ENCODE measurements at places on chromosomes 13 and 19.

- DNase-seq, result no peak
Measured at GRCh38 chr19:57656346-57656745, 12.4 kb upstream of the ZSCAN4 start.

DNA sequence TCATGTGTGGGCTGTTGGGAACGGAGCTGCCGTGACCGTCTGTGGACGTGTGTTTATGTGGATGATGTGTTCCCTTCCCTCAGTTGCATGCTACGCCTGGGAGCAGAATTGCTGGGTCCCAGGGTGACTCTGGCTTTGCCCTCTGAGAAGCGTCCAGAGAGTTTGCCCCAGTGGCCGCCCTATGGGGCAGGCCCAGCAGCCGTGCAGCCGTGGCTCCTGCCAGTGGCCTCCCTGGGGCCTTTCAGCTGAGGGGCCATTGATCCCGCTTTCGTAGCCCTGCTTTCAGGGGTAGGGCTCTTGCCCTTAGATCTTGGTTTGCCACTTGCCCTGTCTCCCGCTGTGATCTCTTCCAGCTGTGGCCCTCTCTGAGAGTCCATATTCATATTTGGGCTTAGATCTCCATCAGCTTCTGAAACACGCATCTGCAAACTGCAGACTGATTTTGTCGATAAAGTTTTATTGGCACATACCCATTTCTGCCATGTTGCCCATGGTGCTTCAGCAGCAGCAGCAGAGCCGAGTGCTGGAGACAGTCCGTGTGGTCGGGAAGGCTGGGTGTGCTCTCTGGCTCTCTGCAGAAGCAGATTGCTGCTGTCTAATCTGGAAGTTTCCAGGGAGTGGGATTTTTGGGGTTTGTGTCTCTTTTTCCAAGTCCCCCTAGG, 17.6 kb downstream of the GNA11 start:
- no peak for DNase-seq

DNA sequence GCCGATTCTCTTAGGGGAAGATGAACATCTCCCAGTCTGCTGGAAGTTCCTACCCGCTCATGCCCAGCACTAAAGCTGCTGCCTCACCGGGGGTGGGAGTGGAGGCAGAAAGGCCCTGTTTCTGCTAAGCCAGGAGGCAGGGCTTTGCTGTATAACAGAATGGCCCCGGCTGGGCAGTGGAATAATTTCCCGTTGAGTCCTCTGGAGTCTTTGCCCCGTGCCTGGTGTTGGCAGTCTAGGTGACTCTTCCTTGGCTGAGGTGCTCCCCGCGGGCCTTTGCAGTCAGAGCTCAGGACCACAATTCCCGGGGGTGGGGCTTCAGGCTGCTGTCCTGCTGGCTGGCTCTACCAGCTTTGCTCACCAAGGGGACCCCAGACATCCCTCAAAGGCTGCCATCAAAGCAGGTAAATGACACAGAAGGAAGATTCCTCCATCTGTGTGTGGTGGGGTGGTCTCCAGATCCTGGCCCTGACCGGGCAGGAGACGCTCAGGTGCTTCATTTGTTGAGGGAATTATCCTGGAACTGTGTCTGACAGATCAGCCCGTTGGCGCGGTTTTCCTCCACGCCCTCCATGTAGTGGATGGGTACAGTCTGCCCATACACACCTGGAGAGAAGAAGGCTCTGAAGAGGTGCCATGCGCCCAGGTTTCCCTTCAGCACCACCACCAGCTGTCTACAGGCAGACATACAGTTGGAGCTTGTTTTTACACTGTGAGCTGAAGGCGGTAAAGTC, 209.9 kb downstream of the TEX29 start:
- DNase-seq, result no peak

- DNase-seq, result no peak
Measured at GRCh38 chr13:99144306-99144705, 56.3 kb upstream of the UBAC2 start.

DNA sequence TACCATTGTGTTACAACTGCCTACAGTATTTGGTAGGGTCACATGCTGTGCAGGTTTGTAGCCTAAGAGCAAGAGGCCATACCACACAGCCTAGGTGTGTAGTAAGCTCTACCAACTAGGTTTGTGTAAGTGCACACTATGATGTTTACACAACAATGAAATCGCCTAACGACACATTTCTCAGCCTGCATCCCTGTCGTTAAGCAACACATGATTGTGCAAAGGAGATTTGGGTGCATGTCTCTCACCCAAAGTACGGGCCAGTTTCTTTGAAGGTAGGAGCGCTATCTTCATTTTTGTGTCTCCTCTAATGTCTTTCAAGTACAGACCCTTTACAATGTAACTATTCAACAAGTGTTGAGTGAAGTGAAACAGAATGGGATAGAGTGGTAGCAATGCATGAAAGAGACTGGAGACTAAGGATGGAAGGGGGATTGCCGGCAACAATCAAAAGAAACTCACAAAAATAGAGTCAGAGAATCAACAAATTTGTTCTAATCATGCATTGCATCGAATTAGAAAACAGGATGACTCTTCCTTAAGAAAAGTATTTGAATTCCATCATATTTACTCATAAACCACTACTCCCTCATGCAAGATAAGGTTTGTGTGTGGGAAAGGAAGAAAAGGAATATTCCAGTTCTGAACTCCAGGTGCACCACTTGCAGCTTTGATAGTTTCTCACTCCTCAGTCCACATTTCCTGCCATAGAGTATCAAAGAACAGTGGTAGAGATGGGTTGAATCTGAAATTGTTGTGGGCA, 60.2 kb upstream of the TNFRSF19 start:
- DNase-seq, result no peak

All from activated effector memory CD4-positive, alpha-beta T cell treated with Interleukin-2 at 50 U/mL for 16 hours (primary cell).